Right atrium auricular region (tissue), 2 donors: ENCODE measurements at places on chromosomes 5 and 9. TPM values are rescaled to one million over a fixed set of nuclear protein-coding genes. Genes with fewer than 3 reads are reported as not detected.

DNA sequence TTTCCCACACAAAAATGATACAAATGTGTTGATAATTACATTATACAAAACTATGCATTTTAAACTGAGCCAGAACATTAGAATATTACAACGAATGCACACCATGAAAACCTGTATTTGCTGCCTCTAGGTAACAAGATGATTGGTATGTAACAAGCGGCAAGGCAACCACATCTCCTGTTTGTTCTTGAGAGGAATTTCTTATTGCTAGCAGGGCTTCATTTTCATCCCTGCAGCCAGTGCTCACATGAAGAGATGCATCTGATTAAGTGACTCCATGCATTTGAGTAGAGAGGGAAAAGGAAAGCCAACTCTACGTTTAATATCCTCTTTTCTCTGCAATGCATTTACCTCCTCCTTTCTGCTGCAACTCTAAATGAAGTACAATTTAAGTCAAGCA is 36.6 kb downstream of the FRMD3 start:
- H3K36me3 ChIP-seq = no peaks in the 10 kb centered on the region
- H3K4me3 ChIP-seq = no peak overlapping the region
- no peaks in the 10 kb centered on the region for H3K4me1 ChIP-seq

- no peaks in the 10 kb centered on the region for H3K4me1 ChIP-seq
- no peak for DNase-seq
- H3K4me3 ChIP-seq = no peak overlapping the region
- H3K36me3 ChIP-seq = no peaks in the 10 kb centered on the region
- no peaks in the 10 kb centered on the region for H3K27me3 ChIP-seq
Measured at GRCh38 chr5:120545007-120545406, 80.9 kb downstream of the PRR16 start.

GRCh38 chr5:141663506-141663905 is 12.3 kb upstream of the FCHSD1 start:
- DNase-seq = no peak
- no peaks in the 10 kb centered on the region for H3K27me3 ChIP-seq
- H3K4me3 ChIP-seq = no peak overlapping the region
- peaks cover 5% of the 10 kb centered on the region for H3K36me3 ChIP-seq
- H3K27ac ChIP-seq = no peak overlapping the region

GRCh38 chr5:168005093-168005492 is 286.4 kb upstream of the WWC1 start:
- no peaks in the 10 kb centered on the region for H3K36me3 ChIP-seq
- H3K4me1 ChIP-seq = no peaks in the 10 kb centered on the region
- no peak overlapping the region for H3K27ac ChIP-seq

GRCh38 chr5:114101153-114101552 is 260.7 kb upstream of the KCNN2 start:
- no peaks in the 10 kb centered on the region for H3K36me3 ChIP-seq
- no peak for DNase-seq
- H3K4me3 ChIP-seq = no peak overlapping the region

- H3K4me1 ChIP-seq = no peaks in the 10 kb centered on the region
- no peaks in the 10 kb centered on the region for H3K36me3 ChIP-seq
- H3K27me3 ChIP-seq = no peaks in the 10 kb centered on the region
- no peak overlapping the region for H3K27ac ChIP-seq
Measured at GRCh38 chr5:68962757-68963484, 130.9 kb upstream of the SLC30A5 start.

Gene ETF1
- total RNA-seq = 64.1 TPM
